T-helper 17 cell (primary cell): ENCODE measurements at places on chromosomes 6 and 20.

GRCh38 chr20:53597030-53597482 is 3.4 kb upstream of the ZNF217 start:
- no peaks in the 10 kb centered on the region for H3K27me3 ChIP-seq
- H3K4me1 ChIP-seq: peaks cover 42% of the 10 kb centered on the region
- peak overlapping the region; percentile 78 for H3K4me3 ChIP-seq
- H3K27ac ChIP-seq: peak overlapping the region; percentile 90
- peaks cover 2% of the 10 kb centered on the region for H3K36me3 ChIP-seq

GRCh38 chr6:27139756-27140579 is 107.5 kb upstream of the PRSS16 start:
- DNase-seq: no peak
- peak overlapping the region; percentile 98 for H3K27ac ChIP-seq
- H3K4me1 ChIP-seq: peaks cover 27% of the 10 kb centered on the region

- no peak overlapping the region for H3K27ac ChIP-seq
- no peaks in the 10 kb centered on the region for H3K4me1 ChIP-seq
- H3K27me3 ChIP-seq: peaks cover 6% of the 10 kb centered on the region
These were observed 24.6 kb upstream of the ID4 start for GRCh38 chr6:19812512-19813119.

DNA sequence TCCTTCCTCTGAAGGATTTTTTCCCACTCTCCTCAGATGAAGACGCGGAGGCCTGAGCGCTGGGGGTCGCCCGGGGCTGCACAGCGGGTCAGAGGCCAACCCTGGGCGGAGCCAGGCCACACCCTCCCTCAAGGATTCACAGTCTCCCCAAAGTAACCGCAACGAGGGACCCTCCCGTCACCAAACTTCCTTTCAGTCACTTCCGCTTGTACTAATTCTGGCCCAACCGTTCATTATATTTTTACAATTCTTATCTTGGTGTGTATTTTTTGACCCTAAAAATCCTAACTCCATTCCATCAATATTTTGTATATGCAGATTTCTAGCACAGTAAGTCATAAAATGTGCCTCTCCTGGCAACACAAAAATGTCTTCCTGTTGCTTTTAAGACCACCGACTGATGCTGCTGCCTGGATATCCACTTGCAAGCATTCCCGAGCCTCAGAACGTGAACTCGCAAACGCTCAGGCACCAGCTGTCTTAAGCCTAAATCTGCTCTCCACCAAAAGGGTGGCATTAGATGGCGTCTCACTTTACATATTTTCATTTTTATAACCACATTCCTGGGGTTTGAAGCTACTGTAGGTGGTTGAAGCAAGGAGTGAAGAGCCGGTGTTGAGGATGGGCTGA is 128.0 kb downstream of the DLL1 start:
- peak overlapping the region; percentile 28 for H3K4me3 ChIP-seq
- no peaks in the 10 kb centered on the region for H3K36me3 ChIP-seq
- H3K4me1 ChIP-seq: peaks cover 7% of the 10 kb centered on the region
- peaks cover 8% of the 10 kb centered on the region for H3K27me3 ChIP-seq

GRCh38 chr20:57381596-57382503 is 9.3 kb upstream of the RBM38 start:
- H3K36me3 ChIP-seq: peaks cover 4% of the 10 kb centered on the region
- peaks cover 9% of the 10 kb centered on the region for H3K4me1 ChIP-seq
- H3K27ac ChIP-seq: peak overlapping the region; percentile 2

GRCh38 chr6:85250586-85251220 is 199.2 kb upstream of the NT5E start:
- H3K4me3 ChIP-seq: no peak overlapping the region
- H3K27ac ChIP-seq: no peak overlapping the region
- no peaks in the 10 kb centered on the region for H3K4me1 ChIP-seq
- H3K36me3 ChIP-seq: no peaks in the 10 kb centered on the region
- no peak for DNase-seq

DNA sequence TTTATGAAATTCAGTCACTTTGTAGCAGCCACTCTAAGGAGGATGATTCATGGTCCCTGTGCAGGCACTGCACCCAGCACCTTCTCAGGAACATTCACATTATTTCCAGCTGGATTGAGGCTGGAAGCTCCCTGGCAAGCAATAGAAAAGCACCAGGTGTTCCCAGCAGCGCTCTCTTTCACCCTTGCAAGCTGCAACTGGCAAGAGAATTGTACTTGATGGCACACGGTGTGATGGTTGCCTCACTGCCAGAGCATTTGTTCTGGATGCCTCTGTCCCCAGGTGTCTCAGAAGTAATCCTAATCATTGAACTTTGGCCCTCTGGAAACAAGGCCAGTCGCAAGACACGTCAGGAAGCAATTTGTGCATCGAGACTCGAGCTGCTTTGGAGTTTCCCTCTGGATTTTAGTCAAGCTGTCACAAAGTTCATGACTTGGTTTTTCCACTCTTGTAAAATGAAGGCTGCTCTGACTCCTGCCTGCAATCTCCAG is 24.9 kb upstream of the PHACTR2 start:
- peaks cover 2% of the 10 kb centered on the region for H3K36me3 ChIP-seq
- DNase-seq: no peak
- peaks cover 3% of the 10 kb centered on the region for H3K4me1 ChIP-seq
- H3K27me3 ChIP-seq: no peaks in the 10 kb centered on the region

DNA sequence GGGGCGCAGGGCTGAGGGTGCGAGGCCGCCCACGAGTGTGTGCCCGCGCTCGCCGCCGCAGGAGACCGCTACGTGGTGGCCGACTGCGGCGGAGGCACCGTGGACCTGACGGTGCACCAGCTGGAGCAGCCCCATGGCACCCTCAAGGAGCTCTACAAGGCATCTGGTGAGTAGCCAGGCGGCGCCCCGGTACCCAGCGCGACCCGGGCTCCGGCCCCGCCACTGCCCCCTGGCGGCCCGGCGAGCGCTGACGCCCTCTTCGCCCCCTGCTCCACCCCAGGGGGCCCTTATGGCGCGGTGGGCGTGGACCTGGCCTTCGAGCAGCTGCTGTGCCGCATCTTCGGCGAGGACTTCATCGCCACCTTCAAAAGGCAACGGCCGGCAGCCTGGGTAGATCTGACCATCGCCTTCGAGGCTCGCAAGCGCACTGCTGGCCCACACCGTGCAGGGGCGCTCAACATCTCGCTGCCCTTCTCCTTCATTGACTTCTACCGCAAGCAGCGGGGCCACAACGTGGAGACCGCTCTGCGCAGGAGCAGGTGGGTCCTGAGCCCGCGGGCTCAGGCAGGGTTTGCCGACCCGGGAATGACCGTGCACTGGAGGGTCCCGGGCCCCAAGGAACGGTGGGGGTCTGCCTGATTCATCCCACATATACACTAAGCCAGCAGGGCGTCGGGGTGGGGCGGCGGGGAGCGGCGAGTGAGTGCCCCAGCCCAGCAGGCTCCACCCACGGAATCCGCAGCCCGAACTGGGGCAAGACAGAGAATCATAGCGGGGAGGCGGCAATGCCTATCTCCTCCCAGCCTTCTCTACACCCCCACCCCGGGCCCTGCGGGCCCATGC is 17.4 kb downstream of the HSPA12B start:
- H3K4me1 ChIP-seq: peaks cover 7% of the 10 kb centered on the region
- no peaks in the 10 kb centered on the region for H3K36me3 ChIP-seq
- DNase-seq: no peak
- no peak overlapping the region for H3K27ac ChIP-seq

DNA sequence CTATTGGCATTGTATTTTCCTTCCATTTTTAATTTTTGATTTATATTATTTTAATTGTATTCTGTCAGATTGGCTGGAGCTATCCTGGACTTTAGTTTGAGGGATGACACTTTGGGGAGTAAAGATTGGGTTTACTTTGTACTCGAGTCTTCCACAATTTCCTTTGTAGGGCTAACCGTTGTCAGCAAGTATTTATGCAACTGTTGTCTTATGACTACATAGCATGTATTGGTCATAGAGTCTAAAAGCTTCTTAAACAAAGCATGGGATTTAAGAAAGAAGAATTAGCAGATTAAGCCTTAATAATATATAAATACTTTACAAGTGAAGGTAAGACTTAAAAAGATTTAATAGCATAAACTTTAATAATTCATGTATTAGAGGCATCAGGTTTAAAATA is 19.6 kb downstream of the FARS2 start:
- DNase-seq: no peak
- peaks cover 2% of the 10 kb centered on the region for H3K36me3 ChIP-seq
- no peaks in the 10 kb centered on the region for H3K27me3 ChIP-seq
- no peak overlapping the region for H3K4me3 ChIP-seq
- H3K27ac ChIP-seq: peak overlapping the region; percentile 65

- H3K36me3 ChIP-seq: peaks cover 2% of the 10 kb centered on the region
- DNase-seq: no peak
- no peak overlapping the region for H3K4me3 ChIP-seq
- H3K27ac ChIP-seq: no peak overlapping the region
These were observed 27.4 kb downstream of the KCNQ5 start for GRCh38 chr6:72649032-72649984.

GRCh38 chr6:14645841-14646240 is 528.3 kb downstream of the CD83 start:
- no peaks in the 10 kb centered on the region for H3K27me3 ChIP-seq
- H3K27ac ChIP-seq: no peak overlapping the region
- DNase-seq: no peak
- H3K4me1 ChIP-seq: peaks cover under 1% of the 10 kb centered on the region

- H3K36me3 ChIP-seq: no peaks in the 10 kb centered on the region
- no peak overlapping the region for H3K27ac ChIP-seq
- no peak overlapping the region for H3K4me3 ChIP-seq
- DNase-seq: no peak
- peaks cover 6% of the 10 kb centered on the region for H3K27me3 ChIP-seq
These were observed 195.9 kb upstream of the RAB32 start for GRCh38 chr6:146347690-146348089.

DNA sequence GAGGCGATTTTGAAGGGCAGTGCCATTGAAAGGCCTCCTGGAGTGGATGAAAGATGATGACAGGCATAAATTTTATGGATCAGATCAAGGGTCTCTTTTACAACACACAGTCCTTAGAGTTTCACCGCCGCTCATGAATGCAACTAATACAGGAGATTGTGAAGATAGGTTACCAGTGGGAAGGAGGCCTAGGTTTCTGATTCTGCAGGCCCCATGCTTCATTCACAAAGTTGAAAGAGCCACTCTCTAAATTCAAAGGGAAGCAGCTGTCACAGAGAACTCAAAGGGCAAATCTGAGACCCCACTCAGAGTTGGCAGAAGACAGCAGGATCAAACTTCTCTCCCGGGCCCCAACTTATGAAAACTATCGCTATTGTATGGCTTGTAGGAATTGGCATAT is 137.6 kb downstream of the MAP3K7 start:
- no peak overlapping the region for H3K27ac ChIP-seq
- H3K4me1 ChIP-seq: peaks cover 4% of the 10 kb centered on the region
- H3K36me3 ChIP-seq: no peaks in the 10 kb centered on the region
- DNase-seq: no peak
- no peak overlapping the region for H3K4me3 ChIP-seq

DNA sequence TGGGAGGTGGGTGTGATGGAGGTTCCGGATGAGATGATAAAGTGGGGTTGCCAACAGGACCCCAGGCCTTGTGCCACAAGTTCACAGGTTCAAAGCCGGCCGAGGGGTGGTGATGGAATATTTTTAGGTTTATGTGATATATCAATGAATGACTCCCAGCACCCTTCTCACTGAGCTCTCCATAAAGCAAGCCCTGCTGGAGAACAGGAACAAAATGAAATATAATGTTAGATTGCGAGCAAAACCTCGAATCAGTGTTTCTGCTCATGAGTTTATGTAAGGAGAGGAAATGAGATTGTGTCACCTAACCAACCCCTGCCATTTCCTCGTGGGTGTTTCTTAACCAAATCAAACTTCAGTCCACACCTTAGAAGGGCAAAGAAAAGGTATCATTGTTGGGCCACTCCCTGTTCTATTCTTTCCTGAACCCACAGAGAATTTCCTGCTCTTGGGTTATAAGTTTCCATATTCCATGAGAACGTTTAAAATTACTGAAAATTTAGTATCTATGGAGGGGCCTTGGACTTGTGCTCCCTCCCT is 192.2 kb upstream of the EXOC2 start:
- no peak overlapping the region for H3K27ac ChIP-seq
- H3K27me3 ChIP-seq: peaks cover 44% of the 10 kb centered on the region
- H3K4me1 ChIP-seq: no peaks in the 10 kb centered on the region
- DNase-seq: no peak
- no peak overlapping the region for H3K4me3 ChIP-seq
- no peaks in the 10 kb centered on the region for H3K36me3 ChIP-seq
